ENCODE measurements at places on chromosomes 7 and 10. TPM values are rescaled to one million over a fixed set of nuclear protein-coding genes. Genes with fewer than 3 reads are reported as not detected.

GRCh38 chr10:59517341-59517899 is 155.1 kb upstream of the FAM13C start:
- no peak for DNase-seq

GRCh38 chr10:118409295-118409694 is 67.2 kb upstream of the FAM204A start:
- no peak for DNase-seq

- DNase-seq: no peak
Measured at GRCh38 chr10:4720463-4720862, 105.5 kb upstream of the AKR1E2 start.

- DNase-seq: no peak
Measured at GRCh38 chr10:79502561-79503309, 9.6 kb upstream of the EIF5AL1 start.

DNA sequence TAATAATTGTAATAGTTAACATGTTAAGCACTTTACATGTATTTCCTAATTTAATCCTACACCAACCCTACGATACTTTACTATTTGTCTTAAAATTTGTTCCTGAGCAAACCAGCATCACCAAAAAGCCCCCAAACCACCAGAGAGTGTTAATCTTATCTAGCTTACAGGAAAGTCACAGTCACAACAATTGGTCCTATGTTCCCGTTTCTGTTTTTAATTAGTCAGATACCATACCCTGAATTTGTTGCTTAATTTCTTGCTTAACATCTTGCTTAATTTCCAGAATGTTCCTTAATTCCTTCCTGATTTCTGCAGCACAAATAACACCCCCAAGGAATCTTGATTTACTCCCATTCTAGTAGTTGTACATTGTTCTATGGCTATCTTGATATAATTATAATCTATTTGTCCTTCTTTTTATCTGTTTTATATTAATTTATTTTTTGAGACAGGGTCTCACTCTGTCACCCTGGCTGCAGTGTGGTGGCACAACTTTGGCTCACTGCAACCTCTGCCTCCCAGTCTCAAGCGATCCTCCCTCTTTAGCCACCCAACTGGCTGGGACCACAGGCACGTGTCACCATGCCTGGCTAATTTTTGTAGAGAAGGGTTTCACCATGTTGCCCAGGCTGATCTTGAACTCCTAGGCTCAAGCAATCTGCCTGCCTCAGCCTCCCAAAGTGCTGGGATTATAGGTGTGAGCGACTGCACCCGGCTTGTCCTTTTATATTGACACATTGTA is 6.6 kb upstream of the PDSS1 start:
- no peak for DNase-seq

- no peak for DNase-seq
Measured at GRCh38 chr10:100008708-100009282, 952 bp downstream of the DNMBP start.

- no peak for DNase-seq
Measured at GRCh38 chr7:6392712-6393666, 54.8 kb downstream of the DAGLB start.

DNA sequence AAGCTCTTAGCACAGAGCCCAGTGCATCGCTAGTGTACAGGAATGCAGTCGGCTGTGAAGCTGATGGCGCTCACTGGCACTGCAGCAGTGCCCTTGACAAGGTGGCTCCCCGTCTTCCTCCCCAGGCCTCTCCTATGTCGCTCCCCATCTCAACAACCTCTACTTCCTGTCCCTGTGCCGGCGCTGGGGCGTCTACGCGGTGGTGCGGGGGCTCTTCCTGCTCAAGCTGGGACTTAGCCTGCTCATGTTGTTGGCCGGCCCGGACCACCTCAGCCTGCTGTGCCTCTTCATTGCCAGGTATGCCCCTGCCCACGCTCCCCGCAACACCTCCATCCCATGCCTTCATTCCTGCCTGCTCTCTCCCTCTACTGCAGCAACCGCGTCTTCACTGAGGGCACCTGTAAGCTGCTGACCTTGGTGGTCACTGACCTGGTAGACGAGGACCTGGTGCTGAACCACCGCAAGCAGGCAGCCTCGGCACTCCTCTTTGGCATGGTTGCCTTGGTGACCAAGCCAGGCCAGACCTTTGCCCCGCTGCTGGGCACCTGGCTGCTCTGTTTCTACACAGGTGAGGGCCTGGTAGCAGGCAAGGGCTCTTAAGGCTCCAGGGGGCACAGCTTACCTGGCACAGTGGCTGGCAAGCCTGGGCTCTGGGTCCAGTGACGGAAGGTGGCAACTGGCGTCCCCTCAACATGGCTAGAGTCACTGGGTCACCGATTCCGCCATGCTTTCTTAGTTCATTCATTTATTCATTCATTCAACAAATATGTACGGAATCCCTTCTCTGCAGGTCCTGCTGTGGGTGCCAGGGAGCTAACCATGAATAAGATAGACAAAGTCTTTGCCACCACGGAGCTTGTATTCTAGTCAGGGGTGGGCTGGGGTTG is 22.3 kb upstream of the C10orf95 start:
- DNase-seq: no peak

The MUC3A gene
- total RNA-seq: under 0.01 TPM

The ADAMTS14 gene
- total RNA-seq: under 0.01 TPM

The C10orf90 gene
- 30.4 TPM for total RNA-seq

The SCIN gene
- total RNA-seq: 0.96 TPM

The IKZF5 gene
- total RNA-seq: 17.7 TPM

The PCLO gene
- total RNA-seq: 5.3 TPM

Measured in breast epithelium (tissue), 4 donors.